HAP-1 (cell line): ENCODE measurements at places on chromosomes 2 and 18.

DNA sequence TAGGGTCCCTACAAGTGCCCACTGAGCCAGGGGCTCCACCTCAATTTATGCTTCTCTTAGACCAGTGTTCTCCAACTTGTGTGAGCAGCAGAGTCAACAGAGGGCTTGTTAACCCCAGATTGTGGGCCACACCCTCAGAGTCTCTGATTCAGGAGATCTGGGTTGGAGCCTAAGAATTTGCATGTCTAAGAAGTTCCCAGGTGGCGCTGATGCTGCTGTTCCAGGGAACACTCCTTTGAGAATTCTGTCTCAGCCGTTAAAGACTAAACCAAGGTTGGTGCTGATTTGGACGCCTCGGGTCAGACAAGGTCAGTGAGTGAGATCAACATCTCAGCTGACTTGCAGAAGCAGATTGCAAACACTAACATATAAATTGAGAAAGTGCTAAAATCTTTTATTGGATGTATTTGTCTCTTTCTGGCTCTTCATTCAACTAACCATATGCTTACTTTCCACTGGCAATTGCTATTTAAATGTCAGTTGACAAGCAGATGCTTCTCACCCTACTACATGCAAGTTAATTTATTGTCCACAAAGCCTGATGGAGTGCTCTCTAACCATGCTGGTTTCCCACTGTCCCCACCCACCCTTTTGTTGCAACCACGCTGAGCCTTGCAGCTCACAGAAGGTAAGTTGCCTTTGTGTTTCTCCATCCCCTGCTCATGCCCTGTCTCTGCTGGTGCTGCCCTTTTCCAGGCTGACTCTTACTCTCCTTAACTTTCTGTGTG, 31.5 kb downstream of the LYPD1 start:
- no peak for DNase-seq

DNA sequence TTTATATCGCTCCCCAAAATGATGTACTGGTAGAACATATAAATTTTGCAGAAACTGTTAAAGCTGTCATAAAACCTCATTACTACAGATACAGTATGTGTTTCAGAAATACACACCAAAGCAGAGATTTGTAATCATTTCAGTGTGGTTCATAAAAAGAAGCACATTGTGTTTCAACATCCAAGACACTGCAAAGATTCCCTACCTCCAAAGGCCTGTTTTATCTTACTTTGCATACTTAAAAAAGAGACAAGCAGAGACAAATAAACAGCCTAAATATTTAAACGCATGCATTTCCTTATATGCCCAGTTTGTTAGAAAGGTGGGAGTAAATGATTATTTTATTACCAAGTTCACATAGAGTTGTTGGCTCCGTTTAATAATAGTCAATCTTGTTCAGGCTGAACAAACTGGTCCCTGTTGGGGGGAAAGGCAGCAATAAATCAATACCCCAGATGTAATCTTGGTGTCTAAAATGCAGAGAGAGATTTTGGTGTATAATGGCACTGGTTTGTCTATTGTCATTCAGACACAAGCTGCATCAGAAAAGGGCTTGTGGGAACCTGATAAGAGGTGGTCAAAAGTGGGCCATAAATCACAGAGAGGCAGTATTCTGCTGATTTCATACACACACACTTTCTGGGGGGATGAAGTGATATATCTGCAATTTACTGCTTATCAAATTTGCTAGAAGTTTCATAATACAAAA, 321.4 kb upstream of the ETAA1 start:
- DNase-seq: no peak

GRCh38 chr2:86283411-86284030, 53.9 kb downstream of the REEP1 start:
- no peak for DNase-seq

DNA sequence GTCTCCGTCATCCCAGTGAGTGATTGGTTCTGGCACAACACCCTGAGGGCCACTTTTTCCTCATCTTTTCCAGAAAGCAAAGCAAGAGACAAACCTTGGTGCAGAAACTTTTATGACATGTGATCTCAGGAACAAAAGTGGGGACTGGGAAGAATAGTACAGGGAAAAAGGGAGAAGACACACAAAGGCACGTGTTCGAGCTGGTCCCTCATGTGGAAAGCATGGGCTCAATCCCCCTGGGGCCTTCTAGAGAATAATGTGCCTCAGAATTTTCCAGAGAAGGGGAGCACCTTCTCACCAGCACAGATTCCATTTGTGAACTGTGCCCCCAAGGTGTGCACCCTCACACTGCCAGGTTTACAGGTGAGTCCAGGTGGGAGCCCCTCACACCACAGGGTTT, 312.6 kb downstream of the FBXO15 start:
- DNase-seq: no peak

DNA sequence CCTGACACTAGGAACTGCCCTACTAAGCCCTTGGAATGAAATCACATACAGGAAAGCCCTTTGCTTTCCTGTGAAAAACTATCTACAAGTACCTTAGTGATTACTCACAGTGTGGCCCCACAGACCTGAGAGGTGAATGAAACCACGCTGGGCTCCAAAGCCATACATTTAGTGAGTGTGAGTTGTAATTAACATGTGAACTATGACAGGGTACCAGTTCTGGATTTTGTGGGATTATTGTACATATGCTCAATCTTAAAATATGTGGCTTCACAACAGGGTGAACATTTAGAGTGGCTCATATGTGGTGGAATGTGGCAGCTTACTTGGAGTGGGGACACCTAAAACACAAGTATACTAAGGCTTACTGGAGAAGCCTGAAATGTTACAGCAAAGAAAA, 12.3 kb downstream of the KCTD1 start:
- DNase-seq: no peak

- DNase-seq: no peak
Measured at GRCh38 chr2:223524066-223524465, 78.1 kb downstream of the SCG2 start.

- no peak for DNase-seq
Measured at GRCh38 chr2:73020657-73021370, 50.7 kb downstream of the SFXN5 start.

DNA sequence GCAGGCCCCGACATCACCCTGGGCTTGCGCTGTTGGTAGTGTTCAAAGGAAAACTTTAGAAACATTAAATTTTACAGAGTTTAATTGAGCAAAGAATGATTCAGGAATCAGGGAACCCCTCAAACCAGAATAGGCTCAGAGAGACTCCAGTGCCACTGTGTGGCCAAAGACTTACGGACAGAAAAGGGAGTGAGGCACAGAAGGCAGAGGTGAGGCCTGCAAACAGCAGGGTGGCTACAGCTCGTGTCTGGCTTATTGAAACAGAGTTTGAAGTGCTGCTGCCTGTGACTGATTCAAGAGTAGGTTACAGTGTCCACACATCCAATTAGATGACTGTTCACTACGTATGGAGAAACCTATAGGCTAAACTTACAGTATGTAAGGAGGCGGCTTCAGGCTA, 2.4 kb upstream of the CTDP1 start:
- no peak for DNase-seq

- DNase-seq: no peak
Measured at GRCh38 chr2:136319237-136319636, 201.3 kb upstream of the CXCR4 start.

DNA sequence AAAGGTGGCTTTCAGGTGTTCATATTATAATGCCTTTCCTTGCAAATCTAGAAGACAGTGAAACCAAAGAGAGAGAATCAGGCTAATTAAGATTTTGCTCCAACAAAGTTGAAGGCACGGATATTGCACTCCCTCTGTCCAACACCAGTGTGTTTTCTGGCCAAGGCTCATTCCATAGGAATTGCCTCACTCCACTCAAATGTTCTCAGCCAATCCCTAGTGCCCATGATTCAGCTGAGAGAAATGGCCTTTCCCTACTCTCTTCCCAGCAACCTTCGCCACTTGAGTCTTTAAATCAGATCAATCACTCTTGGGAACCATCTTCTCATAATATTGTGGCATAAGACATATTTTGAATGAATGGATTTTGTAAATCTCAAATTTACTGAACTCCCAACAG, 768.2 kb upstream of the ACVR2A start:
- no peak for DNase-seq

DNA sequence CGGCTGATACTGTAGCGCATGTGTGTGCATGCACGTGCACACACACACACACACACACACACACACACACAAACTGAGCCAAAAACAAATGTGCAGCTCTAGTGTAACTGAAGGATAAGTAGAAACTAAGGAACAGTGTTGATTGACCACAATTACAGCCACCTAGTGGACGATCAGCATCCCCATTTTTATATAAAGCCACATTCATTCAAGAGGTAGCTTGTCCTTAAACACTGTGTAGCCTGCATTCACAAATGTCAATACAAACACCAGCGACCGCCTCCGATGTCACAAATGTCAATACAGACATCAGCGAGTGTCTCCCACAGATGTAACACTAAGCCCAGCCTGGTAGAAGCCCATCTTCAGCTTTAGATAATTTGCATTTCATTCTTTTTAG, 167.4 kb downstream of the PTGR3 start:
- peak; percentile 13 for DNase-seq

- no peak for DNase-seq
Measured at GRCh38 chr2:241081643-241082340, 20.3 kb downstream of the MTERF4 start.

DNA sequence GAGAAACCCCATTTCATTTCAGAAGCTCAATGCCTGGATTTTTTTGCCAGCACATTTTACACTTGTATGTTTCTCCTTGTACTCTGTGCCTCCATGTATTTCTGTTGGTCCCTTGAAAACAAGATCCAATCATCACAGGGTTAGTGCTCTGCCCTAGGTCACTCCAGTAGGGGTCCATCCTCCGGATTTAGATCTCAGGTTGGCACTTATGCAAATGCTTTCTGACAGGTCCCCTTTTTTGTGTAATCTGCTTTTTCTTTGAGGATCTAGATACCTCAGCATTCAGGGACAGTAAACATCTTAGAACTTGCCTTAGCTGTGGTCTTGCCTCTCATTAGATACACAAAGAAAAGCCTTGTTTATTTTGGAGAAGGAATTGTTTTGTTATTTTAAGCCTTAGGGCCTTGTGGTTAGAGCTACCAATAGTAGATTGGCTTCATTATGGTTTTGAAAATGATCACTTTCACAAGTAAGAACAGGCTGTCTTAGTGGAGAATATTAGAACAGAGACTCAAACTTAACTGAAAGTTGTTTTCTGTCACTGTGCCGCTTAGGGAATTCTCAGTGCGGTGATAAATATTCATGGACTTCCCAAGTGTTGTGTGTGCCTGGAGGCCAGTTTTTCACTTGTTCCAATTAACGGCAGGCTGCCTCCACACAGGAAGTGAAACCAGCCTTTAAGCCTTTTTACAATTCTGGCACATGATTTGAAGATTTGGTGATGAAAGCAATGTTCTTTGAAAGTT, 7.8 kb downstream of the MERTK start:
- peak; percentile 63 for DNase-seq

DNA sequence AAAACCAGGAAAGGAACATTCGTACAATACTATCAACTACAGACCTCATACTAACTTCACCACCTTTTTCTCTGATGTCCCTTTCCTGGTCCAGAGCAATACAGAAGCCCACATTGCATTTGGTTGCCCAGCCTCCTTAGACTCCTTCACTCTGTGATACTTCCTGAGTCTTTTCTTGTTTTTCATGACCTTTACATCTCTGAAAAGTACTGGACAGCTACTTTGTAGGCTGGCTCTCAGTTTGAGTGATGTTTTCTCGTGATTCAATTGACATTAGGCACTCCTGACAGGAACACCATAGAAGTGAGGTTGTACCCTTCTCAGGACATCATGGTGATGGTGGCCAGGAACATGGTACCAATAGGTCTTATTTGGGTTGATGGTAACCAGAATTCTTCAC, 185.9 kb upstream of the SLC39A10 start:
- no peak for DNase-seq

- peak; percentile 78 for DNase-seq
Measured at GRCh38 chr2:157932480-157933159, 56.5 kb upstream of the ACVR1 start.

DNA sequence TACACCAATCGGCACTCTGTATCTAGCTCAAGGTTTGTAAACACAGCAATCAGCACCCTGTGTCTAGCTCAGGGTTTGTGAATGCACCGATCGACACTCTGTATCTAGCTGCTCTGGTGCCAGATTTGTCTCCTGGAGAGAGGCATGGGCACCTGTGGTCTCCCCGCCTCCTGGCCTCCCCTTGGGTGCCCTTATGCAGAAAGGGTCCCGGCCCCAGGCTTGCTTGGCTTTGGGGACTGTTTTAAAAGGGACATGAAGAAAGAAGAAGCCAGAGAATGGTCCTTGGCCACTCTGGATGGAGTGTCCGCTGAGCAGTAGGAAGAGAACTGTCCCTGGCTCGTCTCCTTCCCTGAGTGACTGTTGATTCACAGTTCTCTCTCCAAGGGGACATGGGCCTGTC, 11.5 kb upstream of the ALPP start:
- DNase-seq: no peak

DNA sequence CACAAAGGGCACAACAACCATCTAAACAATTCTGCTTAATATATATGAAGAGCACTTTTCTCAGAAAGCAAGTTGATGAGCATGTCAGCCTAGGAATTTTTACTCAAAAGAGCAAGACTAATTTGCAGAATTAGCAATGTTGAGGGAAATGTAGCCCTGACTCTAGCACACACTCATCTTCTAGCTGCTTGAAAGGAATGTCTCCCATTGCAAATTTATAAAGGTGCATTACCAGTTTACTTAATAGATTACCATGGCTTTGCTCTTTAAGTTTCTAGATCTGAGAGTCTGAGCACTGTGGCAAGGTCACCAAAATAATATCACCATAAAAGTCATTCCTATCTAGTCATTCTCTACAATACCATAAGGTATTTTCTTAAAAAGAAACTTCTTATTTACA, 40.8 kb downstream of the USP40 start:
- DNase-seq: no peak

DNA sequence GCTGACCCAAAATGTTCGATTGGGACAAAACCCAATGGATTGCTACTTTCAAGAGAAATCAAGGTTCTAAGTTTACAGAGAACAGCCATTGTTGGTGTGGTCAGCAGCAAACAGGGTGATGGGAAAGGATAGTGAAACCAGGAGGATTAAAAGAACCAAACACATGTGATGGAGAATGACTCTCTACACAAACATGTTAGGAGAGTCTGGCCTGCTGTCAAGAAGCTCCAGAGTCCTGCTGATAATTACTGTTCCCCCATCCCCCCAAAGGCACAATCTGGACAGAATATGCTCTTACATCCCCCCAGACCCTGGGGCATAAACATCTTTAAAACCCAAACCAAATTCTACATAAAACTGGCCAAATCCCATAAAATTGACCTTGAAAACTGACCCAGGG, 32.0 kb upstream of the ACYP2 start:
- no peak for DNase-seq

- DNase-seq: no peak
Measured at GRCh38 chr2:176579608-176580007, 310.4 kb downstream of the MTX2 start.

- DNase-seq: no peak
Measured at GRCh38 chr2:47222826-47223554, 67.9 kb upstream of the STPG4 start.

- no peak for DNase-seq
Measured at GRCh38 chr2:126914811-126915500, 16.3 kb downstream of the TEX51 start.

- no peak for DNase-seq
Measured at GRCh38 chr2:18445433-18446320, 114.8 kb downstream of the RDH14 start.
